ENCODE measurements at places on chromosomes 3 and 15.

- DNase-seq, result peak; percentile 57
These were observed 54.9 kb downstream of the DCUN1D1 start for GRCh38 chr3:182925330-182925943.

DNA sequence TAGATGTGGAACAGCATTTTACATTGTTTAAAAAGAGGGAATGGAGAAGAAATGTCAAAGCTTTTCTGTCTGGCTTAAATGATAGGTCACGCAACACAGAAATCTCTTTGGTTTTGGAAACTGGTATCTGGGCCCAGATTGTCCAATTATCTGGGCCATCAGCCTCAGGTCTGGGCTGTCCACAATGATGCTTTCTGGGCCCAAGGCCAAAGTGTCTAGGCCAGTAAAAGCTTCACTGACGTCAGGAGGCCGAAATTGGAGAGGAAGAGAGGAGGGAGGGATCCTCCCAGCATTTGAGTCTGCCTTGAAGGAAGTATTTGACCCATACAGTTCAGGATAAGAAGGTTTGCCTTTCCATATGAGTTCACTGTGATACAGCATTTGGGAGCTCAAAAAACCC is 60.7 kb upstream of the ALDH1A3 start:
- no peak for DNase-seq

GRCh38 chr15:88267720-88268119 is 11.2 kb upstream of the NTRK3 start:
- no peak for DNase-seq

DNA sequence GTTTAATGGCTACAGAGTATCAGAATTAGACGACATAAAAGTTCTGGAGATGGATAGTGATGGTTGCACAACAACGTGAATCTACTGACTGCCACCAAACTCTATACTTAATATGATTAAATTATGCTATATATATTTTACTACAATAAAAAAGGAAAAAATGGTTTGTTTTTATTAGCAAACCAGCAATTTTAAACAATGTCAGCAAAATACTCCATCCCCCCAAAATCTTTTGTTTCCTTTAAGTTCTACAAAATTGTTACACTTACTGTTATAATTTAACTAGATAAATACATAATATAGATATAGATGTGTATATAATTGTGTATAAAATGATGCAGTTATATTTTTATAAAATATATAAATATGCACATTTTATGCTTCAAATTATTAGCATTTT is 710.8 kb upstream of the UBE2E2 start:
- no peak for DNase-seq

- no peak for DNase-seq
These were observed 2.0 kb upstream of the PFKFB4 start for GRCh38 chr3:48558493-48559134.

GRCh38 chr3:171088964-171089754 is 62.6 kb upstream of the SLC2A2 start:
- no peak for DNase-seq

- DNase-seq, result no peak
These were observed 10.8 kb downstream of the PARL start for GRCh38 chr3:183873914-183874313.
